HT1080 (cell line): ENCODE measurements at places on chromosomes 6 and 20. TPM values are rescaled to one million over a fixed set of nuclear protein-coding genes. Genes with fewer than 3 reads are reported as not detected.
A peak's percentile ranks its signal among the peaks of the same experiment; 100 is the strongest.

The C6orf163 gene
- total RNA-seq: 0.57 and 1.0 TPM in 2 replicates

GRCh38 chr6:152046118-152046517 is 238.6 kb downstream of the ESR1 start:
- no peak for DNase-seq

DNA sequence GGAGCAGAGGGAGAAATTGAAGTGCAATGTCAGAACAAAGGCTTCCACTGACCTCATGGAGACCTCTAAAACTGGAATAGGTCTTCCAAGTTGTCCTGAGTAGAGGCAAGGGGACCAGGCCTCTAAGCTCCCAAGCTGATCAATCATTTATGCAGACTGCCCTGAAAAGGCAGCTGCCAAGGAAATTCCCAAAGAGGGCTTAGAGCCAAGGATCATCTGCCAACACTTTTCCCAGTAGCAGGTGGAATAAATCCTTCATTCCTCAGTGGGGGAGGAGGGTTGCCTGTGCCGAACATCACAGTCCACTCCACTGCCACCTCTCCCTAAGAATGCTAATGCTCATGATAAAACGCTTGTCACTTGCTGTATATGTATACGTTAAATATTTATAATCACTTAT is 29.3 kb upstream of the RALY start:
- no peak for DNase-seq

DNA sequence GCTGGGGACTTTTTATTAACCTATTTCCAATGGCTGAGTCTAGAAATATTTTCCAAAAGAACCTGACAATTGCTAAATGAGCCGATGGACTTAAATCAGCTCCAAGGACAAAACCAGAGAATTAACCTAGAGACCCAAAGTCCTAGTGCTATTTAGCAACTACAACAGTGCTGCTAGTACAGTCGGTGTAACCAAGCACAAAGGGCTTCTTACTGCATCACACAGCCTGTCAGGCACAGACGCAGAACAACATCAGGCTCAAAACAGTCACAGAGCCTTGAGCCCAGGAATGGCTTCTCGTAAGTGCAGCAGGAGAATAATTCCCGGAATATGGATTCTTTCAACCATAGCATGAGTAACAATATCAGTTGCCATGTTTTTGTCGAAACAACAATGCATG is 70.0 kb downstream of the GFOD1 start:
- DNase-seq: no peak

- DNase-seq: no peak
Measured at GRCh38 chr6:88813045-88813444, 150.4 kb downstream of the RNGTT start.

DNA sequence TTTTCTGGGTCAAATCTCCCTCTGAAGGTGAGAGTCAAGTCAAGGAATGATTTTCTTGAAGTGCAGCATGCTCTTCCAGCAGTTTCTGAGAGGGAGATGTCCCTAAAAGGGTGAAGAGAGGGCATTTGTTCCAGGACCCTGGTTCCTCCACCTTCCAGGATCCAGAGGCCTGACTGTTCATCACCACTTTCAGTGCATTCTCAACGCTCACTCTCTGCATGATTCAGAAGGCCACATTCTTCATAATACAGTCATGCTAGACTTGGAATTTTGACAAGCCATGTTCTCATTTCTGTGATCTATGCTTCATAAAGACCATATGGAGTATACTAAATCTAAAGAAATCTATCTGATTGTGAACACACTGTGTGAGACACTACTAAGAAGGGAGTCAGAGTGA is 85.1 kb downstream of the PDE7B start:
- peak; percentile 88 for DNase-seq

- no peak for DNase-seq
Measured at GRCh38 chr6:138443979-138444378, 40.0 kb downstream of the HEBP2 start.

The TRAPPC3L gene
- 0.06 TPM in 1 of 2 replicates, not detected in the other for total RNA-seq

DNA sequence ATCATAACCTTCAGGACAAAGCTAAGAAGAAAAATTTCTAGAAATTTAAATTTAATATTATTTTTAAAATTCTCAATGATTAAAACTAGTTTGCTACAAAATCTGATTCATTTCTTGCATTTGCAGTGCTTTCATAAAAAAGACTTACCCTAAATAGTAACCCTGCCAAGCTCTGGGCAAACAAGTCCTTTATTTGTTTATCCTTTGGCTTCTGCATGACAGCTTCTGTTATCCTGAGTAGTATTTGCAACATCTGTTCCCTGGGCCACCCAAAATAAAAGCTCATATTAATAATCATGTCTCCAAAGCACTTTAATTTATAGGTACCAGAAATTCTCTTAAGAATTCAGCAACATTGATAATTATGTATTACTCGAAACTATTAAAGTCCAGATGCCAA is 101.3 kb downstream of the RALGAPA2 start:
- DNase-seq: no peak

The DUSP22 gene
- 8.9 and 11.5 TPM in 2 replicates for total RNA-seq

The MRAP2 gene
- 0.43 TPM in 2 replicates for total RNA-seq

DNA sequence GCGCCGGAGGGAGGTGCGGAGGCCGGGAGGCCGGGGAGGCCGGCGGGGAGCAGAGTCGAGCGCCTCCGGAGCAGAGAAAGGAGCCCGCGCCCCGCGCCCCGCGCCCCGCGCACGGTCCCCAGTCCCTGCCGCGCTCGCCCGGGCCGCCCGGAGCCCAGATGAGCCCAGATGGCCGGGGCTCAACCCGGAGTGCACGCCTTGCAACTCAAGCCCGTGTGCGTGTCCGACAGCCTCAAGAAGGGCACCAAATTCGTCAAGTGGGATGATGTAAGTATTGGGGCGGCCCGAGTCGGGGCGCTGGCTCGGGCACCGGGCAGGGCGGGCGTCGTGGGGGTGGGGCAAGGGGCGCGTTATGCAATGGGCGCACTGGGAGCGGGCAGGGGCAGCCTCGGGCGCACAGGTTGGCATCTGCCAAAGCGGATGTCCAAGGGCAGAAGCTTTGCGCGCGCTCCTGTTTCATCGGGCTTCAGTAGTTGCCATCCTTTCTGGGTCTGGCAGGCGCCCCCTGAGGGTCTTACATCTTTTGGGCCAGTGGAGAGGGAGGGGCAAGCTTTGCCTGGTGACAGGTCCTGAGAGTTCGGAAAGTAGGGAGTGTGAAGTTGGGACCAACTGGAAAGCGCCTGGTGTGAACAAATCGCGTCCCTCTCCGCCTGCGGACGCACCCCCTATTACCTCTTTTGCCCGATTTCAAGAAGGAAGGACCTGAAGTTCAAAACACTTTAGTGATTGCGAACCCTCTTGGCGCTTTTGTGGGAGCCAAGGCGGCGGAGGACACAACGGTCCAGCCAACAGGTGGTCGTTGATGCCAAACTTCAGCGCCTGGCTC is 631 bp downstream of the PLCB1 start:
- DNase-seq: no peak

DNA sequence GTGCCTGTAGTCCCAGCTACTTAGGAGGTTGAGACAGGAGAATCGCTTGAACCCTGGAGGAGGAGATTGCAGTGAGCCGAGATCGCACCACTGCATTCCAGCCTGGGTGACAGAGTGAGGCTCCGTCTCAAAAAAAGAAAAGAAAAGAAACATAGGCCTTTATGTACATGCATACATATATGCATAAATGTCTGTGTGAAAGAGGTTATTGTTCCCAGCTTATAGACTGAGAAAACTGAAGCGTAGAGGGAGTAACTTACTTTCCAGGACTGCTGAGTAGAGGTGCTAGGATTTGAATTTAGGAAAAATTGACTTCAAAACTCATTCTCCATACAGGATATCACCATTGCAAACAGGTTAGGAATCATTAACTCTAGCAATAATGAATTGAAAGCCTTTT is 32.0 kb downstream of the CTNNBL1 start:
- DNase-seq: no peak

The PREP gene
- total RNA-seq: 25.4 and 42.4 TPM in 2 replicates

GRCh38 chr6:30325150-30325872 is 1.4 kb upstream of the TRIM39 start:
- no peak for DNase-seq
